LNCaP clone FGC (cell line): ENCODE measurements at places on chromosomes 12 and 14.

DNA sequence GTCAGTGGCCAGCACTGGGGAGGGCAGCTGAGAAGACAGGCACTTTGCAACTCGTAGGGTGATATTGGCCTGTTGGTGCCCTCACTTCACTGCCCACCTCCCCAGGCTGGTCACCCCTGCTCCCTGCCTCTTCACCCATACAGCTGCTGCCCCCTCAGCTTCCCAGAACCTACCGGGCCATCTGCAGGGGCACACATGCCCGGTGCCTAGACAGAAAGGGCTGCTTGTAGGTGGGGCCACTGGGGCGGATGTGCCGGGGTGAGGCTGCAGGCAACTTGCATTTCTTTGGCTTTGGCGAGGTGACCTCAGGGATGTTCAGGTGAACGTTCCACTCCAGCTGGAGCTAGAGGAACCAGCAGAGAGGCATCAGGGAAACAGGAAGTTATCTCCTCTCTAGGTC lies 17.2 kb downstream of the FAM186B start:
- no peak for DNase-seq

- no peak for DNase-seq
These were observed 266.2 kb upstream of the PELI2 start for GRCh38 chr14:55851961-55852360.

- DNase-seq, result no peak
These were observed 46.0 kb downstream of the SMIM41 start for GRCh38 chr12:52125476-52125900.

DNA sequence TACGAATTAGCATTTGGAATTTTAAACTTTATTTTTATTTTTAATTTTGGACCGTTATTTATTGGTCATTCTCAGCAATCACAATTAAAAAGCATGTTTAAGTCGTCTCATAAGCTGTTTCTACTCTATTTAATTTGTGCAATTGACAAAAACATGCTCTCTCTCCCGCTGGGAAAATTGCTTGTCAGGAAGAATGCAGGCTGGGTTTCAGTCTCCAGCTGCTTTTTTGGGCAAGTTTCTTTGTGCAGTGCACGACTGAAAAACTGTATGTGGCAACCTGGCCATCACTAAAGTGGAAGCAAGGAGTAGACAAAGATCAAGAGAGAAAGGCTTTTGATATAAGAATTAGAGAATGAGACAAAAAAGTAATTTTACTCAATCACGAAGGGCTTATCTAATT lies 941.5 kb upstream of the MDGA2 start:
- no peak for DNase-seq

GRCh38 chr14:38994731-38995130 lies 108.3 kb downstream of the SEC23A start:
- no peak for DNase-seq

DNA sequence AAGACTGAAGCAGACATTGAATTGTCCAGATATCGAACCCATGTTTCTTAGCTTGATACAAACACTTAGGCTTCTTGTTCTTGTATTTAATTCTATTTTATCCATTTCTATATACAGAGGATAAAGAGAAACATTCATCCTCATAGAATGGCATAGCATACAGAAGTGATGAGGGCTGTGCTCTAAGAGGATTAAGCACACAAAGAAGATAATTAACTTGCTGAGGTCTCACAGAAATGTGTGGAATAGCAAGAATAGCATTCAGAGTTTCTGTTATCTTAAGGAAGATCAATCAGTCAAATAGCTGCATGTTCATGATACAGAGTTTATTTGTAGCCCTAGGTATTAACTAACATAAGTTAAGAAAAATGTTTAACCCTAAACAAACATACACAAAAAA lies 27.3 kb upstream of the STRAP start:
- no peak for DNase-seq

- DNase-seq, result no peak
These were observed 52.2 kb downstream of the PHETA1 start for GRCh38 chr12:111316671-111317070.

GRCh38 chr12:64044191-64044590 lies 177.9 kb downstream of the KICS2 start:
- no peak for DNase-seq

GRCh38 chr12:119008691-119009221 lies 27.4 kb downstream of the SRRM4 start:
- no peak for DNase-seq

DNA sequence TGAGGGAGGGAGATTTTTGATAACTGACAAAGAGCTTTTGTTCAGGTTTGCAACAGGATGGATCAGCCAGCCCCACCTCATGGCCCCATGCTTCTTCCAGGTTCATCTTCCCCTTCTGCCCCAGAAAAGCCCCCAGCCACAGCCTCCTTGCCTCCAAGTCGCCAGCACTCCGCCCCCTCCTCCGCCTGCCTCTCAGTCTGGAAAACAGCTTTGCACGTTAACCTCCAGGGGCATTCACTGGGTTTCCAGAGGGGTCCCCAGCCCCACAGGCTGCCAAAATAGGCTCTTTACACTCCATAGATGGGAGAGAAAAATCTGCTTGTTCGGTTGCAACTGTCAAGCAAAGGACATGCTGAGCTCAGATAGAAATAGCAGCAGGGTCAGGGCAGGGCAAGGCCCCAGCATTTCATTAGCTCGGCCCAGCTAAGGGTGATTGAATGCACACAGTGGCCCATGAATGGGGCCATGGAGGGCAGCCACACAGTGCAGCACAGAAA lies 253.6 kb downstream of the ZFP36L1 start:
- no peak for DNase-seq

- no peak for DNase-seq
These were observed 46.2 kb downstream of the ANO2 start for GRCh38 chr12:5898874-5899273.

DNA sequence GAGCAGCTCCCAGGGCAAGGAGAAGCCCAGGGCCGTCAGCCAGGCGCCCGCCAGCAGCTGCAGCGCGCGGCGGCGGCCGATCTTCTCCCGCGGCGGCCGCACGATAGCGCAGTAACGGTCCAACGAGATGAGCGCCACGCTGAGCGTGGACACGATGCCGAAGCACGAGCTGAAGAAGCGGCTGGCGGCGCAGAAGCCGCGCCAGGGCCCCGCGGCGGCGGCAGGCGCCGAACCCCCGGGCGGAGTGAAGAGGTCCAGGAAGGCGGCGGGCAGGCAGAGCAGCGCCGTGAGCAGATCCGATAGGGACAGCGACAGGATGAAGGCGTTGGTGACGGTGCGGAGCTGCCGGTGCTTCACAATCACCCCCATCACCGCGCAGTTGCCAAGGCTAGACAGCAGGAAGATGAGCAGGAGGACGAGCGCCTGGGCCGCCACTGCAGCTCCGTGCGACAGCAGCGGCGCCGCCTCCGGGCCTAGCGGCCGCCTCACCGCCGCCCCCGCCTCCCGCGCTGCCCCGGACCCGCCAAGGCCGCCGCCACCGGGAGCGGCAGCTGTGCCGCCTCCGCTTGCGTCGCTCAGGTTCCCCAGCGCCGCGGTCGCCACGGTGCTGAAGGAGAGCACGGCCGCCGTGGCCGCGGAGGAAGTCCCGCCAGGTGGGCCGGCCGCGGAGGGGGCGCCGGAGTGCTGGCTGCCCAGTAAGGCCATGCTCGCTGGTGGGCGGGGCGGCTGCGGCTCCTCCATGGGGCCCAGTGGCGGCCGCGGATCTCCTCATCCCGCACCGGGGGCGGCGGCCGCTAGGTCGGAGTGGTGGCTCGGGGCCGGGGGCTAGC lies 479 bp downstream of the GPR135 start:
- DNase-seq, result no peak

- DNase-seq, result no peak
These were observed 191.7 kb downstream of the ALG10B start for GRCh38 chr12:38508246-38508645.

DNA sequence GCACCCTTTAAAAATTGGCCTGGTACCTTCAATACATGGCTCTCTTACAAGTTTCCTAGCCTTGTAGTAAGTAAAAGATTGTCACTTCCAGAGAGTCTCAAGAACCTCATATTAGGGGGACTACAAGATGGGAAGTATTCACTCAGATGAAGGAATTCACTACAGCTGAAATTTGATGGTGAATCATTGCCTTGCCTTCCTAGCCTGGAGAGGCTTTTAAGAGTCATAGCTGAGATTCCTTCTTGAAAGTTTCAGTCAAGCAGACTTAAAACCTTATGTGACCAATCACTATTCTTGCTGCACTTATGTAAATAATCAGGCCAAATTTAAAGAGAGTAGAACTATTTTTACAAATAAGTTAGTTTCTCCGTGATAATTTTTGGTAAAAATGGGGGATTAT lies 451.6 kb downstream of the TRHDE start:
- DNase-seq, result peak; percentile 15

DNA sequence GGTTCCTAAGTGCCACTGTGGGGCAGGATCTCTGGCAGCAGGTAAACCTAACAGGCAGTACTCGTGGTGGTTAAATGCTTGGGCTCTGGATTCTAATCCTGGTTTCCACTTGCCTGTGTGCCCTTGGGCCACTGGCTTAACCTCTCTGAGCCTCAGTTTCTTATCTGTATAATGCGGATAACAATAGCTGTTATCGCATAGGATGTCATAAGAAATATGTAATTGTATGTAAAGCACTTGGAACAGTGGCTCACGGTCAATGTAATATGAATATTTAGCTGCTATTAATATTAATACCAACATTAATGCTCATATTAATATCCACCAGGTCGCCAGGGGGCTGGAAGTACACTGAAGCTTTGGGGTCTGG lies 16.8 kb downstream of the FOXN4 start:
- no peak for DNase-seq

DNA sequence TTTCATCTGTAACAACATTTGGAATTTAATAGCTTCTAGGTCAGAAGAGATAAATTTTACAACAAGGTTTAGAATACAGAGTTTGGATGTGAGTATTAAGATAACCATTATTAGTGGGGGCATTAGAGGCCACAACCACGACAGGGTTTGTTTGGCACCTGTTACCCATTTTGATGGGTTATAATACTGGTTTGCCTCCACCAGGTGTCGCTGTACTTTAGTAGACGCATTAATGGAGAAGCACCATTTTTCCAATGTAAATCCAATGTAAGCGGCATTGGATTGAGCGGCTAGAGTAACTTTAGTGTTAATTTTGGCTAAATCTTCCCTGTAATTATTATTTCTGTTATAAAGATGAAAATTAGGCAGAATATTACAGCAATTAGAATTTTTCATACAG lies 136.2 kb downstream of the SLCO1B3 start:
- DNase-seq, result no peak

DNA sequence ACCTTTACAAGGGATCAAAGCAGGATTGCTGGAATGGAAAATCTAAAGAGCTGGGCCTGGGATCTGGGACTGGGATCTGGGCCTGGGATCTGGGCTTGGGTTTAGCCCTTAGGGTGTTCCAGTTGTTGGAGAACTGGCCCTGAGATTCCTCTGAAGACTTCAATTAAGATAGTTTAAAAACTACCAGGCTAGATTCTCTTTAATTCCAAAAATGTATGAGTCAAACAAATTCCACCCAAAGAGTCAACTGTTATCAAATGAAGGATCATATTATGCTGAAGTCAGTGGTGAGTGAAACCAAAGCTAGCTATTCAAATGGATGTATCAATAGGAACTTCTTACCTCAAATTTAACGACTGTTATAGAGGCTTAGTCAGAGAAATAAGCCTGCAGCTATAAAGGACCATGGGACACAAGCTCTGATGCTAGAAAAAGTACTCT lies 40.5 kb downstream of the LIMA1 start:
- DNase-seq, result no peak

DNA sequence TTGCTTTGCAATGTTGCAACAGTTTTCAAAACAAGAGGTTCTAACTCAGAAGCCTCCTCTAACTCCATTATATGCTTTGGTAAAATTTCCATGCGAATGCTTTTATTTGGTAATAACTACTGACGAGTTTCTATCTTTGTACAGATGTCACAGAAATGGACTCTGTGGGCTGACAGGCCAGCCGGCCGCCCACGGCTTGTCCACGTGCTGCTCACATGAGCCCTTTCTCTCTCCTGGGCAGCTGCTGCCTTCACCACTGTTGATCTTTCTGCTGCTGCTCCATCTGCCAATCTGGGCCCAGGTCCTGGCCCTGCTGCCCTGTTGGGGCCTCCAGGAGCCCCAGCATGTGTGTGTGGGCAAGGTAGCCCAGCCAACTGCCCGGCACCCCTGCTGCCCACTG lies 168.2 kb upstream of the TMEM132C start:
- no peak for DNase-seq

DNA sequence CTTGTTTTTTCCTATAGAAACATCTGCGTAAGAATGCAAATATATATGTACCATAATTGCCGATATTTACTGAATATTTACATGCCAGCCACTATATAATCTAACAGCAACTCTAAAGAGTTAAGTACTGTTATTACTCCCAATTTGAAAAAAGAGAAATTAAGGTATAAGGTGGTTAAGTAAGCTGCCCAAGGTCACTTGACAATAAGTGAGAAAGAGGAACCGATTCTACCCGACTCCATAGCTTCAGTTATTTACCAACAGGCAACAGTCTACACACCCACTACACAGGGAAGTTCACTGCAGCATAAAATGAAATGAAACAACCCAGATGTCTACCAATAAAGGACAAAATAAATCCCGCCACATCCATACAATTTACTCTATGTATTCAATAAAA lies 1.1 kb downstream of the MIS18BP1 start:
- DNase-seq, result no peak

- no peak for DNase-seq
These were observed 252.6 kb downstream of the FOXN3 start for GRCh38 chr14:89164168-89165073.

DNA sequence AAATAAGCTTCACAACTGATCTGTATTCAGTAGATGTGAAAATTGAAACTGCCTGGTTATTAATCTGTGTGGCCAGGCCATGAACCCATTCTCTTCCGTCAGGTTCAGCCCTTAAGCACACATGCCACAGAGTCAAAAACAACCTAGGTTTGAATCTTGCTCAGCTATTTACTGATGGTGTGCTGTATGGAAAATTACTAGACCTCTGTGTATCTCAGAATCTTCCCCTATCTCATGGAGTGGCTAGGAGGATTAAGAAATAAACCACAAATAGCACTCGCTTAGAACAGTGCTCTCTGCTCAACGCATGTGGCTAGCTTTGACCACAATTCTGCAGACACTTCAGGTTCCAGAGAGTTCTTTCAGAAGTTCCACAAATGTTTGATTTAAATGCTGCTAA lies 240.7 kb upstream of the PLEKHG7 start:
- no peak for DNase-seq

DNA sequence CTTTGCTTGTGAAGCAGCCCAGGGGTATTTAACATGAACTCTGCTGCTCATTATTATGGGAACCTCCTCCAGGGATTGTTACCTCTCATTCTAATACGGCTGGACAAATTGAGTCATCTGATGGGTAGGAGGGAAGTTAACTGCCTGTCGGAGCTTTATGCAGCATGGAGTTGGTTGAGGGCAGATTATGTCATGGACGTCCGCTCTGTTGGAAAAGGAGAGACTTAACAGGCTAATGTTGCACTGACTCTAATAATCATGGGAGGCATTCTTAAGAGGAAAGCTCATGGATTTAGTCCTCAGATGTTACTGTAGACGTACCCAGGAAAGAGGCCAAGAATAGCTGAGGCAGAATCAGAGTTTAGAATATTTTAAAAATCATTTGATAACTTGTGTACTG lies 9.9 kb downstream of the POP5 start:
- DNase-seq, result no peak
